ENCODE measurements at places on chromosomes 11 and 22.
A peak's percentile ranks its signal among the peaks of the same experiment; 100 is the strongest.

DNA sequence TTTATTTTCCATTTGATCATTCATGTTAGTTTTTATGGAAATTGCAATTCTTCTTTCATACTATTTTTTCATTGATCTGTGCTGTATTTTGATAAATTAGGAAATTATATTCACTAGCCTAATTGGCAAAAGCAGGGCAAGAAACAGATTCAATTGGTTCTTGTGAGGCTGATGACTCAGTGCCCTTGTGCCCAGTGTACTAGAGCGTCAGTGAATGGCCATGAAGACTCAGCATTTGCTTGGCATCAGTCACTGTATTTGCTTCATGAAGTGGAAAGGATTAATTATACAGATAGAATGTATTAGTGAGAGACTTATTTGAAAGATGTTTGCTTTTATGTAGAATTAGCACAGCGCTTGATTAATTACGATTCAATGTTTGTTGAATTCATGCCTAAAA, 31.8 kb downstream of the MRGPRX1 start:
- no peak for DNase-seq

GRCh38 chr11:8613036-8613435, 19.0 kb upstream of the STK33 start:
- no peak for DNase-seq

- DNase-seq, result no peak
Measured at GRCh38 chr22:36830601-36831000, 13.8 kb upstream of the PVALB start.

DNA sequence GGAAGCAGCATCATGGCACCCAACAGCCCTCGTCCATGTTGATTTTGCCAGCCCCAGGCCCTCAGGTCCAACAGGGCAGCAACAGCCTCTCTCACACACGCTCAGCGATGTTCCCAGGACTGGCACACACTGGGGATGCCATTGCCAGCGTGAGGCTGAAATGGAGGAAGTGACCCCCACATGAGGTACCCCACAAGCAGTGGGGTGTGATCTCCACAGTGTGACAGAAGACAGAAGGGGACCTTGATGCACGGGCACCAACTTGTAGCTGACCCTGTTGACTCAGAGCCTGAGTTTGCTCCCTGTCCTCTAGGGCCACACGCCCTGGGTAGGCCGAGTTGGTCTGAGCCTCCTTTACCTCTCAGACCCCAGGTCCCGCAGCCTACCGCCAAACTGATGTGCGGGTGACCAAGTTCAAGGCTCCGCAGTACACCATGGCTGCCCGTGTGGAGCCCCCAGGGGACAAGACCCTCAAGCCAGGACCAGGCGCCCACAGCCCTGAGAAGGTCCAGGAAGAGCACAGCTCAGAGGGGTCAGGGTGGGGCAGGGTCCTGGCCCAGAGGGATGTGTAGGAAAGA, 6.2 kb downstream of the SCGB1C1 start:
- no peak for DNase-seq

DNA sequence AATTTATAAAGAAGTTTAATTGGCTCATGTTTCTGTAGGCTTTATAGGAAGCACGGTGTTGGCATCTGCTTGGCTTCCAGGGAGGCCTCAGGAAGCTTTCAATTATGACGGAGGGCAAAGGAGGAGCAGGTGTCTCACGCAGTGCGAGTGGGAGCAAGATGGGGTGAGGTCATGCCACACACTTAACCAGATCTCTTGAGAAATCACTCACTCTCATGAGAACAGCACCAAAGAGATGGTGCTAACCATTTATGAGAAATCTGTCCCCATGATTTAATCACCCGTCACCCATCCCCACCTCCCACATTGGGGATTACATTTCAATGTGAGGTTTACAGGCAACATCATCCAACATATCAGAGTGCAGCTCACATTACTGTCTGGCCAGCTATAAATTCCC, 103.5 kb downstream of the ARHGAP8 start:
- no peak for DNase-seq

- no peak for DNase-seq
Measured at GRCh38 chr11:19714387-19715363, 2.0 kb downstream of the NAV2 start.

- DNase-seq, result no peak
Measured at GRCh38 chr22:46293577-46294260, 3.0 kb upstream of the GTSE1 start.

- DNase-seq, result no peak
Measured at GRCh38 chr11:31655483-31655882, 145.9 kb downstream of the ELP4 start.

DNA sequence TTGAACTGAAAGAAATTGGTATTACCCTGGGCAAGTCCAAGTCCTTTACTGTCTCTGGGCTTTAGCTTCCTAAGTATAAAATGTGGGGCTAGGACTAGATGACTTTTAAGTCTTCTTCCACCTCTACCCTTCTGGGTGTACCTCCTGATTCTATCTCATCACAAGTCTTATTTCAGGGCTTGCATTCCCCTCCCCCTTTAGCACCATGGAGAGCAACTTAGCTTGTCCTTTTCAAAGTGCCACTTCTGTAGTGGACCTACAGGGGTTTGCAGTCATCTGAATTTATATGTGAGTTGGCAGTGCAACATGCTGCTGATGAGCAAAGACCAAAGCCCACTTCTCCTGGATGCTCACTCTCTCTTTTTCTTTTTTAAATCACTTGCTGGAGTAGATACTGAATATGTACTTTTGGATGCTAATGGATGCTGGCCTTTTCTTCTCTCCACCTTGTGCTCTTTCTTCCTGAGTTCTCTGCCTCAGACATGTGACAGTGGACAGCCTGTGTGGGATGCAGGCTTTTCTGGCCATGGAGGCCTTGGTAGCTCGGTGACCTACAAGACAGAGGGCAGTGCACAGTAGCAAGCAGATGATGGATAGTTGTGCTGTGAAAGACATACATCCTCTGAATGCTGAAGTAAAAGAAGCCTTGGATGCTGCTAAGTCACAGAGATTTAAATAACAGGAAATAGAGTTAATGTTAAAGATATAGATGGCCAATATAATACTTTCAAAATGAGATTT, 185.0 kb downstream of the NELL1 start:
- DNase-seq, result no peak

- DNase-seq, result no peak
Measured at GRCh38 chr22:44088976-44089570, 65.0 kb downstream of the PARVB start.

- no peak for DNase-seq
Measured at GRCh38 chr22:30047364-30047738, 32.9 kb upstream of the HORMAD2 start.

- DNase-seq, result no peak
Measured at GRCh38 chr11:117827521-117828511, 3.3 kb upstream of the FXYD2 start.

- DNase-seq, result no peak
Measured at GRCh38 chr11:113725913-113726312, 19.8 kb upstream of the TMPRSS5 start.

DNA sequence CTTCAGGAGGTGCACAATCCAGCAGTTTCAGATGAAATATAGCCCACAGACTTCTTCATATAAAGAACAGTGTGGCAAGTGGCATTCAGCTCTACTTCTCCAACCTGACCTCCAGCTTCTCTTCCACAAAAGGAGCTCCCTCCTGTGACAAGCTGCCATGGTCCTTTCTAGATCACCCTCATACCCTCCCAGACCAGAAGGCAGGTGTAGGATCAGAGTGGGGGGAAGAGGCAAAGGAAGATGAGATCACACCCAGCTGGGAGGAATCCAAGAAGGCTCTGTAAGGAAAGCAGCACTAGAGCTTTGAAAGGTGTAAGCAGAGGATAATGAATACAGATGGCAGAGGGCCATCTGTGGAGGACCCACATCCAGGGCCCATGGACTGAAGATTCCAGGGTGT, 7.6 kb downstream of the CLPB start:
- DNase-seq, result no peak

DNA sequence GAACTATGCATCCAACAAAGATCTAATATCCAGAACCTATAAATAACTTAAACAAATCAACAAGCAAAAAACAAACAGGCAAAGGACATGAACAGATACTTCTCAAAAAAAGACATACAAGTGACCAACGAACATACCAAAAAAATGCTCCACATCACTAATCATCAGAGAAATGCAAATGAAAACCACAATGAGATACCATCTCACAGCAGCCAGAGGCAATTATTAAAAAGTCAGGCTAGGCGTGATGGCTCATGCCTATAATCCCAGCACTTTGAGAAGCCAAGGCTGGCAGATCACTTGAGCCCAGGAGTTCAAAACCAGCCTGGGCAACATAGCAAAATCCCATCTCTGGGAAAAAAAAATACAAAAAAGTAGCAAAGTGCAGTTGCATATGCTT, 10.7 kb downstream of the SAA4 start:
- no peak for DNase-seq

DNA sequence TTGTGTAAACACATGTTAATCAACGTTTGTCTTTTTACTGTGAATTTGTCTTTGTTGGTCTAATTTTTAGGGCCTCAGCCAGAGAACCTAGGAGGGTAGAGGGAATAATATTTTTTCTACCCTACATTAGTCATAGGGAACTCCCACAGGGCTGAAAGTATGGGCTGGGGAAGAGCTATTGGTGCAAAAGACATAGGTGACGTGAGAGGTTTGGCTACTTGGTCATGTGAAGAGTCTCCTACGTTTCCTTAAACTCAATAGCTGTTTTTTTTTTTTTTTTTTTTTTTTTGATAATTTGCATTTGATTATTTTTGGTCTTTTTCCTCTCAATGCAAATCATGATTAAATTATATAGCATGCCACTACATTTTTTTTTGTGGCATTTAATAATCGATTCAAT, 15.9 kb upstream of the MMP7 start:
- DNase-seq, result peak; percentile 55

DNA sequence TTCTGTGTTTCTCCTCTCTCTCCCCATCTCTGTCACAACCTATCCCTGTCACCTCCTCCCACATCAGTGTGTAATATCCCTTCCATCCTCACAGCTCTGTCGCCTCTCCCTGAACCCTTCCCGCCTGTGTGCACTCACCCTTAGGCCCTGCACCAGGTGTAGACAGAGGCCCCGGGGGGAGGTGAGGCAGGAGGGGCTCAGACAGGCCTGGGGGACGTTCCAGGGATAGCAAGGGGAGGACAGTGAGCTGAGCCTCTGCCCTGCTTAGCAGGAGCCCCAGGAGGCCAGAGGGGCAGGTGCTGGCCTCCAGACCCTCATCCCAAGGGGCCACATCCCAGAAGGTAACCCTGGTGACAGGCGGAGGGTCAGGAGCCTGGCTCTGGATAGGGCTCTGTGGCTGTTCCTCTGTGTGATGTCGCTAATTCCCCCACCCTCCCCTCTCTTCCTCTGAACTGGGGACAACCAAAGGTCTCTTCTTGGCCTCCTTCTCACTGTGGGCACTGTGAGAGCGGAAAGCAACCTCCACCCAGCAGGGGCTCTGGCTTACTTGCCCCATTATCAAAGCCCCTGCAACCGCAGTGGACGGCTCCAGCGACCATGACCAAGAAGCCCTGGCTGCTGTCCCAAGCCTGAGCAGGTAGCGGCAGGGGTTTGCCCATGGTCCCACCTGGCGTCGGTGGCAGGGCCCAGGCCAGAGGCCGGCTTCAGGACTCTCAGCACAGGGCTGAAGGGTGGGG, 35.7 kb downstream of the KCNJ4 start:
- DNase-seq, result no peak

DNA sequence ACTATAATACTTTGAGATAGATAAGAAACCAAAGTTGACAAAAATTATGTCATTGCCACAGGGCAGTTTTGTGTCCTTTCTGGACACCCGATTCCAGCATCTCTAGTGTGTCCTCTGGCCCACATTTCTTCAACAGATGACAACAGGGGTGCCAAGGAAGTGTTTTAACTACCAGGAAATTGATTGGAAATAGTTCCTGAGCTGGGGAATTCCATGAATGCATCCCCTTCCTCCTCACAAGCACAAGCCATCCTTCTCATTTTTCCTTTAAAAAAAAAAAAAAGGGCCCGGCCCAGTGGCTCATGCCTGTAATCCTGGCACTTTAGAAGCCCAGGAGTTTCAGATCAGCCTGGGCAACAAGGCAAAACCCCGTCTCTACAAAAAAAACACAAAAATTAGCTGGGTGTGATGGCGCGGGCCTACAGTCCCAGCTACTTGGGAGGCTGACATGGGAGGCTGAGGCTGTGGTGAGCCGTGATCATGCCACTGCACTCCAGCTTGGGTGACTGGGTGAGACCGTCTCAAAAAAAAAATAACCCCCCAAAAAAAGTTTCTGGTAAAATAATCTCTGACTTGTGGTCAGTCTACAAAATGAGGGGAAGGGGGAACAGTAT, 797 bp upstream of the B3GAT3 start:
- DNase-seq, result no peak

GRCh38 chr22:20549232-20549841, 41.9 kb downstream of the MED15 start:
- DNase-seq, result no peak

GRCh38 chr11:45922425-45923082, at the start of gene LARGE2:
TSS of gene LARGE2 (plus strand) at chr11:45922656. CDS start at chr11:45922883, 227 bp downstream.
- no peak for DNase-seq

- no peak for DNase-seq
Measured at GRCh38 chr11:33358150-33358831, 101.1 kb downstream of the HIPK3 start.

Measured in GM06990 (cell line).